ENCODE measurements at places on chromosomes 5 and 9.

DNA sequence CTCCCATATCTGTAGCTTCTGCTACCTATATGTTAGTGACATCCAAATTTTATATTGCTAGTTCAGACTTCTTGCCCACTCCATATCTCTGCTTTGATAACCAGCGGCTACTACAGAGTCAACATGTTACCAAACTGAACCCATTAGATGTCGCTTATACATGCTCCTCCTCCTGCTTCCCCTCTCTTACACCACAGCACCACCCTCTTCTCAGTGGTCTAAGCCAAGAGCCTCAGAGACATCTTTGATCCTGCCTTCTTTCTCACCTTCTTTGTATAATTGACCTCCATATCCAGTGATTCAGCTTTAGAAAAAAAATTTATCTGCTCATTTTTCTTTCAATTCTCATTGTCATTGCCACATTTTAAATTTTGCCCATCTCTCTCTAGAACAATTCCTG lies 408.2 kb upstream of the TLE4 start:
- no peak for DNase-seq

- DNase-seq: no peak
These were observed 94.8 kb downstream of the RCL1 start for GRCh38 chr9:4887556-4887955.

DNA sequence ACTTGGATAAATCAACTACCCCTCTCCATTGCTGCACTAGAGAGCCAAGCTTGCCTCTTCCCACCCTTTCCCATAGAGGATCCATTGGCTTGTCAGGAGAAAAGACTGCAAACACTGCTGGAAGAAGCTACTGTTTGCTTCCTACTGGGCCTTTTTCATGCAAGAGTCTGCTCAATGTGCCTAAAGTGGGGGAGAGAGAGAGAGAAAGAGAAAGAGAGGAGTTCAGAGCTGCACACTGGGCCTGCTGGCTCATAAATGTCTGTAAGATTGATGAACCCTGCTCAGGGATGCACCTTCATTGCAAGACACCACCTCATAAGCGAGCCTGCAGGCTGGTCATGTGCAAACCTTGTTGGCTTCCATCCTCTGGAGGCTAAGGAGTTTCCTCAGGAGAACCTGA lies 269.4 kb downstream of the ZNF608 start:
- no peak for DNase-seq

GRCh38 chr5:124342027-124342471 lies 404.4 kb downstream of the ZNF608 start:
- DNase-seq: no peak

DNA sequence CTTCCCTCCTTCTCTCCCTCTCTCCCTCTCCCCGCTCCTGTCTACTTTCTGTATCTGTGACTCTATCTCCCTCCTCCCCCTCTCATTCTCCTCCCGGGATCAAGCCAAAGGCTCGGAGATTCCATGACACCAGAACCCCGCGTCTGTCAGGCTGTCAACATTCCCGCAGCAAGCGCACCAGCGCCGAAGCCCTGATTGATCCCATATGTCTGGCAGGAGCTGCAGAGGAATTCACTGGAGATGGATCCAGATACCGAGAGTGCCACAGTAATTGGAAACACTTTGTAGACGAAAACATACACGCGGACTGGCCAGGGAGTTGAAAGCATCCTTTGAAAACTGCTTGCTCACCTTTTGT lies 300 bp upstream of the SVEP1 start:
- no peak for DNase-seq

- DNase-seq: no peak
These were observed 485.3 kb upstream of the DMAC1 start for GRCh38 chr9:8284884-8285283.

- no peak for DNase-seq
These were observed 189.9 kb upstream of the VCAN start for GRCh38 chr5:83281658-83282057.

GRCh38 chr5:56633950-56634349 lies 181.4 kb upstream of the MAP3K1 start:
- DNase-seq: no peak

DNA sequence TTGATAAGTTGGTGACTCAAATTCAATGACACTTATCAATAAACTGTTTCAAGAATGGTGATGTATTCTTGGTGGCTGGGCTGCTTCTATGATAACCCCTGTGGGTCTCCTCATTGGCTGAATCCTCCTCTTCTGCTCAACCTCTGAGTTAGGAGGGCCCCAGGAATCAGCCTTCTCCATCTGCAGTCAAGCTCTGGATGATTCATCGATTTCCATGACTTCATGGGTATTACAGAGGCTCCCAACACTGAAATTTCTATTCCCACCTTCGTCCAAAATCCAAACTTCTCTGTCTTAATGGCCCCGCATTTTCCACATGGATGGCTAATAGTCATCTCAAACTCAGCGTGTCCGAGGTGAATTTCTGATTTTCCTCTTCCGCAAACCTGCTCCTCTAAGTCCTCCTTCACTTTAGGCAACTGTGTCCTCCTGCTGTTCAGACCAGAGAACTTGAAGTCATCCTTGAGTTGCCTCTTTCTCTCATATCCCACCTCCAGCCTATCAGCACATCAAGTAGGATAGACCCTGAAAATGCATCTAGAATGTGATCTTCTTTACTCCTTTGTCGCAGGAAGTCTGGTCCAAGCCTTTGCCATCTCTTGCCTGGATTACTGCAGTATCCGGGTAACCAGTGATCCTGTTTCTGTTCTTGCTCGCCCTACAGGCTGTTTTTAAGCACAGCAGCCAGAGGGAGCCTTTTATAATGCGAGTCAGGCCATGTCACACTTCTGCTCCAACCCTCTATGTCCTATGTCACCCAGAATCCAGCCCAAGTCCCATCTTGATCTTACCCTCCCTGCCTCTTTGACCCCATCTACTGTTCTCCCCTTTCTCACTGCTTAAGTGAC lies 41.4 kb upstream of the IL7R start:
- no peak for DNase-seq

- DNase-seq: no peak
These were observed 210.1 kb upstream of the ZNF608 start for GRCh38 chr5:124956471-124957029.

DNA sequence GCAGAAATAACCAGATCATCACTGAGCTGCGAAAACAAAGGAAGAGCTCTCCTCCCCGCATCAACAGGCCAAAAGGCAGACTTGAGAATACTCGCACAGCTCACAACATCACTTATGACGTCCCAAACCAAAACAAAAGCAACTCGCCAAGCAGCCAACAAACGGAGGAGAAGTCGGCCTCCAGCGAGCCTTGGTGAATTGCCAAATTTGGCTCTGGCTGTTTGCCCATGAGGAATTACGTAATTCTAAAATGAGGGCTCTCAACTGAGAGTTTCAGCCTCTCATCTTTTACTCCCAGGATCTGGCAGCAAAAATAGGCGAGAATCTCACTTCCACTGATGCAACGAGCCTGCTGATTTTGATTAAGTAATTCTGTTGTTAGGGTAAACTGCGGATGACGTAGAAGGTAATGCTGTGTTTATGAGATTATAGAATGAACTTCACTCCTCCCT lies 51.7 kb upstream of the SEMA6A start:
- no peak for DNase-seq

GRCh38 chr5:77218263-77218662 lies 7.8 kb downstream of the PDE8B start:
- no peak for DNase-seq

DNA sequence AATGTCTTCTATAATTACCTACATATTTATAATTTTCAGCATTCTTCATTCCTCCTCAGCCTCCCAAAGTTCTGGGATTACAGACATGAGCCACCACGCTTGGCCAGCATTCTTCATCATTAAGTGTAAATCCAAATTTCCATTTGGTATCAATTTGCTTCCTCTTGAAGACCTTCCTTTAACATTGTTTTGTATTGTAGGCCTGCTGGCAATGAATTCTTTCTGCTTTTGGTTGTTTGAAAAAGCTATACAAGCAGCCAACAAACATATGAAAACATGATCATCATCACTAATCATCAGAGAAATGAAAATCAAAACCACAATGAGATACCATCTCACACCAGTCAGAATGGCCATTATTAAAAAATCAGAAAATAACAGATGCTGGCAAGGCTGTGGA lies 56.4 kb downstream of the GCNT4 start:
- no peak for DNase-seq

- DNase-seq: no peak
These were observed 277.8 kb downstream of the PRELID2 start for GRCh38 chr5:145557345-145557744.

GRCh38 chr5:75053304-75054133 lies 1.2 kb upstream of the GCNT4 start:
- DNase-seq: no peak

DNA sequence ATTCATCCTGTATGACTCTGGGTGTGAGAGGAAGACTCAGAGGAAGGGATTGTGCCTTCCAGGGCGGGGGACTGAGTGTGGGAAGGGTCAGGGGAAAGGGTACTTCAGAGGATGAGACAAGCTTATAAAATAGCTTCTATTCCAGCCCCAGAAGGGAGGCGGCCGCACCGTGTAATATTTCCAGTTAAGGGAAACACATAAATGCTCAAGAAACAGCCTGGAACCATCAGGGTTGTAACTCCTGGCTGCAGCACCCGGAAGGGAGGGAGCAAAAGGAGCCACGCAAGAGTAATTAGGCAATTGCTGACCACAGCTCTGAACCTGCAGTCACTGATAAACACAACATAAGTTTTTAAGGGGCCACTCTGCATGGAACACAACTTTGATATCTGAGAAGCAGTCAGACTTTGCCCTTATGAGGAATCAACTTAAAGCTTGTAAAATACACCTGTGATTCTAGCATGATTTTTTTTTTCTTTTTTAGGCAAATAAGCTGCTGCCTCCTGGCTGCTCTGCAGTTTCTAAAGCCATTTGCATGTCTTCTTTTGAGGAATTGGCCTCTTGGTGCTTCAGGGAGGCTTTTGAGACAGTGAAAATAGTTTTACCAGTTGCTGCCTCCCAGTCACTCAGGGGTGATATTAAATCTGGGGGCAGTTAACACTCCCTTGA lies 382.7 kb downstream of the ENC1 start:
- no peak for DNase-seq

GRCh38 chr5:133238426-133239205 lies 186.8 kb downstream of the HSPA4 start:
- no peak for DNase-seq

- no peak for DNase-seq
These were observed 239.4 kb downstream of the LURAP1L start for GRCh38 chr9:13013991-13014883.

DNA sequence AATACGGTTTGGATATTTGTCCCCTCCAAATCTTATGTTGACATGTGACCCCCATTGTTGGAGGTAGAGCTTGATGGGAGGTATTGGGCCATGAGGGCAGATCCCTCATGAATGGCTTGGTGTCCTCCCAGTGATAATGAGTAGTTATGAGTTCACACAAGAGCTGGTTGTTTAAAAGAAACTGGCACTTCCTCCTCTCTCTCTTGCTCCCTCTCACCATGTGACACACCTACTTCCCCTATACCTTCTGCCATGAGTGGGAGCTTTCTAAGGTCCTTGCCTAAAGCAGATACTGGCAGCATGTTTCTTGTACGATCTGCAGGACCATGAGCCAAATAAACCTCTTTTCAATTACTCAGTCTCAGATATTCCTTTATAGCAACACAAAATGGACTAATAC lies 132.0 kb downstream of the PIK3R1 start:
- no peak for DNase-seq

DNA sequence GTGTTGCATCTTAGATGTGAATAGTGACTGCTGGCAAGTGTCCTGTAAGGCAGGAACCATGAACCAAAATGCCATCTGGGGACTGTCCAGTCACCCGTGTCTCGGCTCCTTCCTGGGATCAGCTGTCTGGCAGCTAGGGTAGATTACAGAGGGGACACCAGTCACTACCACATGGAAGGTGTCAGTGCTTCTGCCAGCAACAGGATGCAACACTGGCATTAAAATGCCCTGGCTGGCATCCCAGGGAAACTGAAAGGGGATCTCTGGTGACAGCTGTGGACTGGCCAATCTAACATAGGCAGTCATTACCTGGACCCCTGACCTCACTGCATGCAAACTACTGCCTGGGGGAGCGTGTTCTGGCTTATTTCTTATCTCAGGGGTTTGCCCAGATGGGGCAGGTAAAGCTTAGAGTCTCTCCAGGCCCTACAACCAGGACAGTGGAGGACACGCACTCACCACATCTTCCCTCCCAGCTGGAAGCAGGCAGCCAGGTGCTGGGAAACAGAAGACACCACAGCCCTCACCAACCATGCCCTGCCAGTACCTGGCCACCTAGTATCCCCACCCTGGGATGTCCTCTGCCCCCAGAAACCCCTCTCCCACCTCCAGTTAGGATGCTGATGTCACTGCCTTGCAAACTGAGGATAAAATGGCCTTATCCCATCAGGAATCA lies 83.8 kb downstream of the SEMA4D start:
- no peak for DNase-seq

DNA sequence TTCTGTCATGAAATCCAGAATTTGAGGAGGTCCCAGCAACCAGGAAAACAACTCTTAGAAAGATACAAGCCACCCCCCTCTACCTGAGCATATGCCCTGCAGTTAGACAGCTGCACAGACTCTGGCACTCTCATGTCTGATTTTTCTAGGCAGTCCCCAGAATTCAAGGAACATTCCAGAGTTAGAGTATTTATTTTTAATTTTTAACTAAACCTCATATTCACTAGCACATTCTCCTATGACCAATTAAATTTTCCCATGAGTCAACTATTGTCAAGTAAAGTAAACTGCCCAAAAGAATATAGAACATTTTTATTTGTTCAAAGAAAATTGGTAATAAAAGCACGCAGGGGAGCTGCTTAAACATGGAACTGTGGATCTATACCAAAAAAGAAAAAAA lies 490.5 kb upstream of the SEMA6A start:
- DNase-seq: no peak

DNA sequence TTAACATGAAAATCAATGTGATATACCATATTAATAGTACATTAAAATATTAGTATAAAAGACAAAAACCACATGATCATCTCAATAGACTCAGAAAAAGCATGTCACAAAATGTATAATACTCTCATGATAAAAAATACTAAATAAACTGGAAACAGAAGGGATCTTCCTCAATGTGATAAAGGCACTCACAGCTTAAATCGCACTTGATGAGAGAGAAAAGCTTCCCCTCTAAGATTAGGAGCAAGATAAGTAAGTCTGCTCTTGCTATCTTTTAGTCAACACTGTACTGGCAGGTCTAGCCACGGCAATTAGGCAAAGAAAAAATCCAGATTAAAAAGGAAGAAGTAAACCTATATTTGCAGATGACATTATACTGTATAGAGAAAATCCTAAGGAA lies 21.8 kb upstream of the MSH3 start:
- DNase-seq: no peak

DNA sequence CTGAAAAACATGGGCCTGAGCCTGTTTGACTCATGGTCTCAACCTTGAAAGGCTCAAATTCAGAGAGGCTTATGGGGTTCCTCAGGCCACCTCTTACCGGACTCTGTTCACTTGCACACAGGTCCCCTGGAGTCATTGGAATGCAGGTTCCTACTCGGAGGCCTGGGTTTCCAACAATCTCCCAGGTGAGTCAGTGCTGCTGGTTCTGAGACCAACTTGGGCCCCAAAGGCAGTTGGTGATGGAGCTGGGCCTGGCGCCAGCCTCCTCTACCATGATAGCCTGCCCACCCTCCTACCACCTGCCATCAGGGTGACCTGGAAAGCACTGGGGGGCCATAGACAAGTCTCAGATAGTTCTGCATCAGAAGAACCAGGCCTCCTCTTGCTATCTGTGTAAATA lies 188.4 kb downstream of the RGS3 start:
- no peak for DNase-seq

GRCh38 chr5:135881819-135882218 lies 13.8 kb downstream of the IL9 start:
- DNase-seq: no peak

- no peak for DNase-seq
These were observed 70.9 kb downstream of the GAPVD1 start for GRCh38 chr9:125332527-125332926.

Measured in activated naive CD8-positive, alpha-beta T cell treated with anti-CD3 and anti-CD28 coated beads, Interleukin-2, amount 50 U/mL, for 16 hours (primary cell).